ENCODE measurements at places on chromosomes 1 and 21.

- no peak for DNase-seq
Measured at GRCh38 chr1:116405241-116406135, 32.4 kb downstream of the ATP1A1 start.

DNA sequence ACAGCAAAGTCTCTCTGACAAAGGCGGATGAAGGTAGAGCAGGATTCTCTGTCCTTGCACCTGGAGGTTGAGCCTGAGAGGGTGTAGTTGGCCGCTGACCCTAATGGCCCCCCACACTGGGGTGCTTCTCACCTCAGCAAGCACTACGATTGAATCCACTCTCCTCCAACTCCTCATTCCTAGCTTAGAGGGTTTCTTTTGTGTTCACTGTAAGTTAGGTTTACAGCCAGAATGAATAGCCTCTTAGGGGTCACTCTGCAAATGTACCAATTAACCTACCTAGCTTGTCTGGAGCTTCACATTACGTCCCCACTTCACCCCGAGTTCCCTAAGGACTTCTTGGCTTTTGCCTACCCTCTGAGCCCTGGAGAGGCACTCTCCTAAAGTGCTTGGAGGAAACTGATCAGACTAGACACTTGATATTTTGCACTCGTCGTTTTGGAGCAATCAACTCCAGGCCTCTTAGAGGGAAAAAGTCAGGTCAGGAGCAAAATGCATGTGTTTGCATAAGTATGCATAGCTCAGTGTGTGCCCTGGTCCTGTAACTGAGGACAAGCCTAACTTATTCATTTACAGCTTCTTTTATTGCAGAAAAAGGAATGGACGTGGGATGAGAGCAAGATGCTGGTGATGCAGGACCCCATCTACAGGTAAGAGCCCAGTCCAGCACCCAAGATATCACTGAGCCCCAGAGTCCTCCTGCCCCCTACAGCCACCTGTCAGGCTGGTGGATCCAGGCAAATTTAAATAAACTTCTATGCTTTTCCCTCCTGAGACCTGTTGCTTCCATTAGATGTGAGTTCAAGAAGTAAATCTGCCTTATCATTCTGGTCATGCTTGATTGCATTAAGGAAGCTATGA, 76.4 kb downstream of the SPATA46 start:
- DNase-seq, result no peak

DNA sequence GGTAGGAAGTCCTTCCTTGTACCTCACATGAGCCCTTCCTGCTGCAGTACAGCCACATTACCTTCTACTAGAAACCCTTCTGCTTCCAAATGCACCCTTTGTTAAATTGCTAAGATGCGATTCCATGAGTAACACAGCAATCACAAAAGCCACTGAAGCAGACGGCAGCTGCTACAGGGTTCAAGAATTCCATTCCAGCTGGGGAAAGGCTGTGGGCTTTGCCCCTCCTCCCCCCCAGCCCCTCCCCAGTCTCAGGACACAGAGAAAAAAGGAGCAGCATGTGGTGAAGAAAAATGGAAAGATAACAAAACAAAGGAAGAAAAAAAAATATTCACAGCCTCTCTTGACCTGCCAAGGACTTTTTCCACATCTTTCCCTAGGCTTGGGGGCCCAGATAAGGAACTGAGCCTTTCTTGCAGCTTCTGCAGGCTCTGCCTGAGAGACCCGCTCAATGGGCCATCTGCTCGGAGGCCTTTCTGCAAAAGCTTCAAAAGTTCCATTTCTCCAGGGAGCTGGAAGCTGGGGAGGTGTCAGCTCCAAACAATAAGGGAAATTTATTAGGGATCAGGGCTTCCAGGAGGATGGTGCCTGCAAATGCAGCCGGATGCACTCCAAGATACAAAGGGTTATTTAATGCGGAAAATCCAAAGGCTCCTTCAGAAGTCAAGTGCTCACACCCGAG, 72.1 kb downstream of the SYT2 start:
- no peak for DNase-seq

GRCh38 chr21:44959376-44960091, 19.7 kb downstream of the SLX9 start:
- DNase-seq, result no peak

DNA sequence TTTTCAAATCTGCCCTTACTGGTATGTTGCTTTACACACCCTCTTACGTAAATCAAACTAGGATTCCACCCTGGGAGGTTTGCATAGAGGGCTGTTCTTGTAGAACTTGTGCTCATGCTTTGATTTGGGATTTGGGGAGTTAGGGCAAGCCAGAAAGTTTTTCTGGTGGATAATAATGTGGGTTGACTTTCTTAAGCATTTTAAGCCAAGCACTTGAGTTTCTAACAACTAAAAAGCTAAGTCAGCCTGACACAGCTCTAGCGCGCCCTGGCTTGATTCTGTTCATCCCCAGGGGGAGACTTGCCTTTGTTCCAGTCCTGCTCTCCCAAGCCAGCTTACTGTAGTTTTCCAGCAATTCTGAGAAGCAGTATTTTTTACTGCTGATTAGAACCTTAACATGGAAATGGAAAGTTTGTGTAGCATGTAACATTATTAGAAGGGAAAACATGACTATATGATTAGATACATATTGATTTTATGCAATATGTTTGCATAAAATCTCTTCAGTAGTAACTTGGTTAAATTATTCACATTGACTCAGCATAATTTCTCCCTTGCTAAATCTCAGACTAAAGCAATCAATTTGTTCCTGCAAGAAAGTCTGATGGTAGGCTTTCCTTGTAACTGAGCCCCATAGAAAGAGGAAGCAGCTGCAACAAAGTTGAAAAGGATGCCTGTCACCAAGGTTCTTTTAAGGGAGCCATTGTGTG, 11.0 kb upstream of the PGD start:
- DNase-seq, result no peak

DNA sequence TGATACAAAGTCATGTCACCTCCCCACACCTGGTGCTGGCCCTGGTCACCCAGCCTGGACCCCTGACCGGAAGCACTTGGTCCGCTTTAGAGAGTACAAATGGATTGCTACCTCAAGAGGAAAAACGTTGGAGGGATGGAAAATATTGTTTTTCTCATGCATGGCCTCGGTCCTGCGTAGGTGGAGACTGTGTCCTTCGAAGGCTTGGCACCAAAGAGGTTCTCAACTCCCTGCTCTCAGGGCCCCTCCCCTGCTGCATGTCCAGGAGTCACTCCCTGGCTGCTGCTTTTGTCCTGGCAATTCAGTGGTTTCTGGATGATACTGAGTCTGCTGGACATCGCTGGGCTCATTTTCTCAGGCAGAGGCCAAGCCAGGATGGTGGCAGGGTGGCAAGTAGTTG, 529.8 kb downstream of the KIF26B start:
- DNase-seq, result no peak

DNA sequence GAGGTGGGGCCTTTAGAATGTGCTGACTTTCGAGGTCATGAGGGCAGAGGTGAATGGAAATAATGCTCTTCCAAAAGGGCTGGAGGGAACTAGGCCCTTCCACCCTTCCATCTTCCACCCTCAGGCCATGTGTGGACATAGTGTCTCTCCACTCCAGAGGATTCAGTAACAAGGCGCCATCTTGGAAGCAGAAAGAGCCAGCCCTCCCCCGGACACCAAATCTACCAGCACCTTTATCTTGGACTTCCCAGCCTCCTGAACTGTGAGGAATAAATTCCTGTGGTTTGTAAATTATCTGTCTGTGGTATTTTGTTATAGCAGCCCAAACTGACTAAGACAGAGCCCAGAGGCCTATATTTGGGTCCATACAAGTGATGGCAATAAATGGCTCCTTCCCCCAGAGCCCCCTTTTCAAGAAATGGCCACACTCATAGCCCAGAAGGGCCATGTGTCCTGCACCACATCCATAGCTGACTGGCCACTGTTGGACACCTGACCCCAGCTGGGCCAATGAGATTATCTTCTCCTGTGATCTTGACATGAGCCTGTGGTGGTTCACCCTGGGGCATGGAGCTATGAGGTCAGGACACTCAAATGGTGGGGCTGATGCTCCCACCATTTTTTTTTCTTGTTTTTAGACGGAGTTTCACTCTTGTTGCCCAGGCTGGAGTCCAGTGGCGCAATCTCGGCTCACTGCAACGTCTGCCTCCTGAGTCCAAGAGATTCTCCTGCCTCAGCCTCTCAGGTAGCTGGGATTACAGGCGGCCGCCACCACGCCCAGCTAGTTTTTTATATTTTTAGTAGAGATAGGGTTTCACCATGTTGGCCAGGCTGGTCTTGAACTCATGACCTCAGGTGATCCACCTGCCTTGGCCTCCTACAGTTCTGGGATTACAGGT, 114.9 kb downstream of the RRAGC start:
- no peak for DNase-seq

- no peak for DNase-seq
Measured at GRCh38 chr1:112209493-112209892, 186.5 kb upstream of the CTTNBP2NL start.
